ENCODE measurements at places on chromosomes 7 and 10. TPM values are rescaled to one million over a fixed set of nuclear protein-coding genes. Genes with fewer than 3 reads are reported as not detected.

RBP4 gene
- 6.8 TPM for total RNA-seq

DNA sequence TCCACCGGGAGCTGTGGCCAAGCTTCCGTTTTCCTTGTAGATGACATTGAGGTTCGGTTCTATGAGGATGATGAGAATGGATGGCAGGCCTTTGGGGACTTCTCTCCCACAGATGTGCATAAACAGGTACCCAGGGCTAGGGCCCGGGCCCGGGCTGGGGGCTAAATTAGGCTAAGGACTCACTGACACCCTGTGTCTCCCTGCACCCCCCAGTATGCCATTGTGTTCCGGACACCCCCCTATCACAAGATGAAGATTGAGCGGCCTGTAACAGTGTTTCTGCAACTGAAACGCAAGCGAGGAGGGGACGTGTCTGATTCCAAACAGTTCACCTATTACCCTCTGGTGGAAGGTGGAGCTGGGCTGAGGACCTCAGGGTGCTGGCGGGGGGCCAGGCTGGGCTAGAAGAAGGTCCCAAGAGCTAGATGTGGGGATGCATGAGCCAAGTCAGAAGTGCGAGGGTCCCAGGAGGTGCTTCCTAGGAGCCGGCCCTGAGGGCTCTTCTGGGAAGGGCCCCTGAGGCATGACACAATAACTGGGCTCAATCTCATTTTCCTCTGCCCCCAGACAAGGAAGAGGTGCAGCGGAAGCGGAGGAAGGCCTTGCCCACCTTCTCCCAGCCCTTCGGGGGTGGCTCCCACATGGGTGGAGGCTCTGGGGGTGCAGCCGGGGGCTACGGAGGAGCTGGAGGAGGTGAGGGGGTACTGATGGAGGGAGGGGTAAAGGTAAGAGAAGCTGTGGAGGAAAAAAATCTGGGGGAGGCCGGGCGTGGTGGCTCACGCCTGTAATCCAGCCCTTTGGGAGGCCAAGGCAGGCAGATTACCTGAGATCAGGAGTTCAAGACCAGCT, 2.9 kb downstream of the NFKB2 start:
- H3K4me1 ChIP-seq = peaks cover 11% of the 10 kb centered on the region
- H3K36me3 ChIP-seq = peaks cover 6% of the 10 kb centered on the region
- H3K27me3 ChIP-seq = no peaks in the 10 kb centered on the region
- peak overlapping the region; percentile 56 for H3K4me3 ChIP-seq
- H3K27ac ChIP-seq = peak overlapping the region; percentile 82

DNA sequence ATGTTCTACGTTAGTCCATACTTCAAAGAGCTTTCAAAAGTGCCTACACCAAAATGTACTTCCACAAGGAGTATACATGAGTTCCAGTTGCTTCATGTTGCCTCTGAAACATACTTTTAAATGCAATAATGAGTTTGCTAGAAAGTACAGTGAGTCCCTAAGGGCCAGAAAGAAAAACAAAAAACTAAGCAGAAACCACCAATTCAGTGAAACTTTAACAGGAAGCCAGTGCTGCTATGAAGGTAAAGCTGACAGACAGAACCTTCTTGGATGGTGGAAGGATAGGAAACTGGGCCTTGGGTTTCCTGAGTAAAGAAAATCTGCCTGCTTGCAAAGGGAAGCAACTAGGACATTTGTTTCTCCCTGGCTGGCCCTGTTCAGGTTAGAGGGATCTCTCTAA, 104.2 kb downstream of the CTTNBP2 start:
- H3K4me3 ChIP-seq = no peak overlapping the region
- no peaks in the 10 kb centered on the region for H3K4me1 ChIP-seq
- no peak for DNase-seq
- H3K27me3 ChIP-seq = no peaks in the 10 kb centered on the region

GRCh38 chr7:27175626-27176523, 1.8 kb upstream of the HOXA10 start:
- no peaks in the 10 kb centered on the region for H3K36me3 ChIP-seq
- H3K4me3 ChIP-seq = peak overlapping the region; percentile 24
- H3K27me3 ChIP-seq = peaks cover 10% of the 10 kb centered on the region
- peak overlapping the region; percentile 94 for H3K27ac ChIP-seq
- peaks cover 3% of the 10 kb centered on the region for H3K4me1 ChIP-seq
- DNase-seq = no peak

DNA sequence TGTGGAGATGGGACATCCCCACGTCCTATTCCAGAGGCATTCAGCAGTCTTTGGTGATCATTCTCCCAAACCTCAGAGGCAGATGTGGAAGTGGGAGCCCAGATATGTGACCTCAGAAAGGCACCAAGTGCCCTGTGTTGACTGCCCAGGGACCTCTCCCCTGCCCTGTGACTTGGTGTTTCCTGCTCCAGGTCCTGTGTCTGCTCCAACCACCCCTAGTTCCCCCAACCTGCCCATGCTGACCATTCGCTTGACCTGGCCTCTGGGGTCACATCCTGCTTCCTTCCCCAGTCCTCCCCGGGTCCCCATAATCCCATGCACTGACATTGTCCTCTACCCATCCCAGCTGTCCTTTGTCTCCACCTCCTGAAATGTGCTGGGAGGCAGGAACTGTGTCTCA, 7.6 kb downstream of the CYP26A1 start:
- no peaks in the 10 kb centered on the region for H3K36me3 ChIP-seq
- peaks cover 9% of the 10 kb centered on the region for H3K27me3 ChIP-seq
- no peak overlapping the region for H3K4me3 ChIP-seq
- no peak overlapping the region for H3K27ac ChIP-seq
- H3K4me1 ChIP-seq = no peaks in the 10 kb centered on the region

DNA sequence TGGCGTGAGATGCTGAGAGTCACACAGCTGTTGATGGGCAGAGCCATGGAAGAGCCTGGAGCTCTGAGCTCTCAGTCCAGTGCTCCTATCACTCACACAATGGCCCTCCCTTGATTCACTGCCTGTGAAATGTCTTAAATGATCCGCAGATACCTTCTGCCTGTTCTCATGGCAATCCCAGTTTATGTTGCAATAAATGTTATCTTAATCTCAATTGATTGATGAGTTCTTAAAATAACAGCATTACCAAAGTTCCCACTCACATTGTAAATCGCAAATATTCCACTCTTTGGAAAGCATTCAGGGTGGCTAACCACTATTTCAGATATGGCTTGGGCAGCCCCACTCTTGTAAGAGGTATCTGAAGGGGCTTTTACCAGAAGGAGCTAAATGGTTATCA, 865.5 kb downstream of the LRMDA start:
- H3K27ac ChIP-seq = no peak overlapping the region
- no peaks in the 10 kb centered on the region for H3K4me1 ChIP-seq
- H3K36me3 ChIP-seq = no peaks in the 10 kb centered on the region
- no peaks in the 10 kb centered on the region for H3K27me3 ChIP-seq

RNF32 gene
- total RNA-seq = 2.0 TPM

KAZALD1 gene
- total RNA-seq = 32.4 TPM

DNA sequence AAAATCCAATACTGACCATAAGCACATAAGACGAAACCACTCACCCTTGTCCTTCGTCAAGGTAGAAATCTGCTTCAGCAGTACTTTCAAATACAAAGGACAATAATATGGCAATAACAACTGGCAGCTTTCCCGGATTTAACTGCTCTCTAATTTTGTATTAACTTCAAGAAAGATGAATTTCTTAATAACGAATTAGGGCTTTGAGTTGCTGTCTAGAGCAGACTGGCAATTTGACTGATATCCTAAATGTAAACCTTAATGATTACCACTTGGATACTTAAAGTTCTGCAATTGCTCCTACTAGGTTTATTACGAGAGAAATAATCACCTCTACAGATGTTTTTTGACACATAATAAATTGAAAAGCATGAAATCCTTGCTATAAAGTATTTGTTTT, 418.7 kb downstream of the MAGI2 start:
- no peak overlapping the region for H3K27ac ChIP-seq
- no peaks in the 10 kb centered on the region for H3K4me1 ChIP-seq
- H3K36me3 ChIP-seq = no peaks in the 10 kb centered on the region
- DNase-seq = no peak
- H3K4me3 ChIP-seq = no peak overlapping the region

GRCh38 chr10:30467651-30468338, 33.8 kb downstream of the MAP3K8 start:
- no peak overlapping the region for H3K27ac ChIP-seq
- no peaks in the 10 kb centered on the region for H3K36me3 ChIP-seq
- no peak for DNase-seq

GRCh38 chr7:132023466-132023865, 467.0 kb upstream of the PODXL start:
- H3K4me3 ChIP-seq = no peak overlapping the region
- no peak overlapping the region for H3K27ac ChIP-seq
- no peak for DNase-seq

MOGAT3 gene
- total RNA-seq = 47.7 TPM

- no peaks in the 10 kb centered on the region for H3K27me3 ChIP-seq
- no peak overlapping the region for H3K4me3 ChIP-seq
- peak overlapping the region; percentile 52 for H3K27ac ChIP-seq
- no peak for DNase-seq
- no peaks in the 10 kb centered on the region for H3K4me1 ChIP-seq
Observed at GRCh38 chr7:101235050-101235449, 2.6 kb downstream of the CLDN15 start.

TMEM225B gene
- total RNA-seq = 0.74 TPM

- H3K27ac ChIP-seq = no peak overlapping the region
- H3K4me3 ChIP-seq = no peak overlapping the region
- H3K27me3 ChIP-seq = no peaks in the 10 kb centered on the region
- H3K36me3 ChIP-seq = no peaks in the 10 kb centered on the region
- H3K4me1 ChIP-seq = no peaks in the 10 kb centered on the region
Observed at GRCh38 chr7:10128748-10129147, 844.9 kb upstream of the PHF14 start.

GNGT1 gene
- total RNA-seq = not detected

All from colonic mucosa (tissue), 4 donors.